ENCODE measurements at places on chromosomes 2 and 18.

DNA sequence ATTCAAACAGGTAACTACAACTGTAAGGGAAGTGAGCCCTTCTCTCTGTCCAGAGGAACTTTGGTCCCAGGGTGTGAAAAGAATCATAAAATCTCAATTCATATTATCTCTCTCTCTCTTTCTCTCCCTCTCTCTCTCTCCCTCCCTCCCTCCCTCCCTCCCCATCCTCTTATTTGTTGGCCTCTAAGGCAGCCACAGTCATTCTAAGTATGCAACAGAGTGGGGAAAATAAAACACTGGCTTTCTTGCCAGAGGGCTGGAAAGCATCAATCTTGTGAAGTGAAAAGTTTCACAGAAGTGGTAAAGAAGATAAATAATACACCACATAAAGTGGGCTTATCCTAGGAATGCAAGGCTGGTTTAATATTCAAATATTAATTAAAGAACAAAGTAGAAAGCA, 95.6 kb upstream of the KCNH7 start:
- no peak for DNase-seq

- no peak for DNase-seq
Observed at GRCh38 chr2:70440621-70441020, 113.0 kb downstream of the TGFA start.

DNA sequence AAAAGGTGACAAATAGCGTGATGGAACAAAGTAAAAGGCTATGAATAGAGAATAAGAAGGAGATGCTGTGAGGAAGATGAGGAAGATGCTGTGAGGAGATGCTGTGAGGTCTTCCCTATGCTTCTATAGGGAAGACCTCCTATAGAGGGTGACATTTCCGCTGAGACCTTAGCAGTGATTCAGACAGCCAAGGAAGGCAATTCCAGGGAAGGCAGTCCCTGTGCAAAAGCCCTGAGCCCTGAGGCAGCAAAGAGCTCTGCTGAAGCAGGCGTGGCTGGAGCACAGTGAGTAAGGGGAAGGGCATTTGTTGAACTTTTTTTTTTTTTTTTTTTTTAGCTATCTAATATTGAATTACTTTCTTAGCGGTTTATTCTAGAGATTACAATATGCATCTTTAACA, 142.7 kb upstream of the FOSL2 start:
- DNase-seq: no peak

DNA sequence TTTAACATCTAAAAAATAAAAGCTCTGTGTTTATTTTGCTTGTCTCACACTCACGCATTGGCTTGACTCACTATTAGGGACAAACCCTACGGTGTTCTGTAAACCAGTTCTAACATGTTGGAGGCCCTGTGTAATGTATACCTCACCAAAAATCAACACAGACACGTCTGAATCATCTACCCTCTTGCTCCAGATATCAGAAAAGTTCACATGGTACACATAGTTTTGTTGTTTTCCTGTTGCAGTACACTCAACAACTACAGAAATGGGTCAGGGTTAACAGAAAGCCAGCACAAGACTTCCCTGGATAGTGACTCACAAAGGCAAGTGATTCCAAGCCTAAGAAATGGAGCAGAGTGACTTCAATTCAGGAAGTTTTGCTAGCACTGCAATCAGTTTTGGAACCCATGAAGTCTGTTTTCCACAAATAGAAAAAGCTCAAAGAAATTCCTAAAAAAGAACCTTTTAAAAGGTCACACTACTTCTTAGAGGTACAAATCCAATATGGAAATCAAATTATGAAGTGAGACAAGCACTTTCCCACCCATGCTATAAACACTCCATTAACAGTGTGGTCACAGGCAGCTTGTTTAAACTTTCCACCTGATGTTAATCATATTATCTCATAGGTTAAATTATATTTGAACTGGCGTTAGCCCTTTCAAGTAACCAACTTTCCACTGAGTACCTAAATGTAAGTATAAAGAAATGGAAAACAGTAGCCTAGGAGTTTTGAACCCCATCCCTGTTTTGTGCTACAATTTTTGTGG, 87.4 kb downstream of the GAREM1 start:
- no peak for DNase-seq

- DNase-seq: no peak
Observed at GRCh38 chr2:227813562-227814353, at the start of gene CCL20. Gene CCL20 (plus strand): TSS chr2:227813842. CDS start chr2:227813912, 70 bp downstream.

DNA sequence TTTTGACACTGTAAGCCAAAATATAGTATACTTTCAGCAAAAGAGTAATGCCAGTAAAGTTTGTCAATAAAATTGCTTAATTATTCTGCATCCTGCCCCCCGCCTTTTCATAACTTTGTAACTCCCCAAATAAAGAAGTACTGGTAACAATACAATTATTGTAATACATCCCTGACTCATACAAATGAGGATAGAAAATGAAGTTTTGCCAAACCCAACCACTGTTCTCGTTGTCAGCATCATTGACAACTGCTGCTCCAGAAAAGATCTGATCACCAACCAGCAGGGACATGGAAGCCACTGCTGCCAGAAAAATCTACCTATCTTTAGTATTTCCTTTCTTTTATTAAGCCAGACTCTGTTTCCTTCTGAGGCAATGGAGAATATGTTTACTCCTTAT, 27.1 kb downstream of the SCN3A start:
- DNase-seq: no peak

DNA sequence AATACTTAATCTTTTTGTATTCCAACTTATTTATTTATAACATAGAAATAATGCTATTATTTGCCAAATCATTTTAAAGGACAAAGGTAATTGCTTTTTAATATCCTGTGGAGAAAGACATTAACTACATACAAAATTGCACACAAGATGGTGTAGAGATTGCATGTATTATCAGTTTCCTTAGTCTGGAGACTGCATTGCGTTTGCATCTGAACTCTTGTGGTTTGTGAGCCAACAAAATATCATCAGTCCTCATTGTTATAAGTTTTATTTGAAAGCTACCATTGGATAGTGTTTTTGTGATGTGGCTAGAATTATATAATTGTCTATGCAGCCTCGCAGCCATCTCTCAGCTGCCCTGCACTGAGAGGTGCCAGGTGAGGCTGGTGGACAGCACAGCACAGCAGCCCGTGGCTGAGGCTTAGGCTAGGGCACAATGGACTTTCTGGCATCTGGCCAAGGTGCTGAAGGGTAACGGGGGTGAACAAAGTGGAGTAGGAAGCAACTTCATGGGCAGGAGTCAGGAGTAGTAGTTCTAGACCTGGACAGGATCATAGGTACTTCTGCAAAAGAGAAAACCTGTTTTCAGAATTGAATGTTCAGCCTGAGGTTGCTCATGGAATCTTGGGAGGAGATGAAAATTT, 15.1 kb downstream of the RASGRP3 start:
- DNase-seq: no peak

DNA sequence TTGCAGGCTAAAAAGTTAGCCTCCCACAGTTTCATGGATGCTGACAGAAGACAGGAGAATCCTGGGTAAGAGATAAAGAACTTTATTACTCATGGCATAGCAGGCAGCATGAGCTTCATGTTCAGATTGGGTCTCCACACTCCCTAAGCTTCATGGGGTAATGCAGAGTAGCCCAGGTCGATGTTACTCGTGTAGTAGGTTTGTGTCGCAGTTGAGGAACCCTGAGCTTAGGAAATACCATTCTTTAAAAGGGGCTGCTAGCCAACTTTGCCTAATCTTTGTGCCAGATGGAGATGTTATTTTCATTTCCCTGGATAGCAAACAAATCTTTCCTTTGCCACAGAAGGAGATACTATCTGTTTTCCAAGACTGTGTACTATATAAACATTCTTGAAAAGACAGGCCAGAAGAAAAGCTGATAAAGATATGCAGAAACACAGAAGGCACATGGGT, 117.6 kb downstream of the LTBP1 start:
- DNase-seq: no peak

DNA sequence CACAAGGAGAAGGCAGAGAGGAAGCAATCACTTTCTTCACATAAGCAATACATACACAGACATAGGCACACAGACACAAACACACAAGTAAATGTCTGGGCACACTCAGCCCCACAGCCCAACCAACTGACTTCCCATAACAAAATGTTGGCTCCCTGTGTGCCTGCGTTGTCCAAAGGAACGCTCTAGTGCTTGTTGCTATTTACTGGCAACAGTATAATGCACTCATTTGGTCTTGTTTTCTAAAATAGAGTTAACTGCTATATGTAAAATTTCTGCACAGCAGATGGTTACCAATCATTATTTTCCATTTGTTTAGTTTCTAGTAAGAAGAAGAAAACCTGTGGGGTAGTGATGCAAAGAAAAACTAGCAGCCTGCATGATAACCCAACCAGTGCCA, 16.5 kb downstream of the FIGN start:
- no peak for DNase-seq

DNA sequence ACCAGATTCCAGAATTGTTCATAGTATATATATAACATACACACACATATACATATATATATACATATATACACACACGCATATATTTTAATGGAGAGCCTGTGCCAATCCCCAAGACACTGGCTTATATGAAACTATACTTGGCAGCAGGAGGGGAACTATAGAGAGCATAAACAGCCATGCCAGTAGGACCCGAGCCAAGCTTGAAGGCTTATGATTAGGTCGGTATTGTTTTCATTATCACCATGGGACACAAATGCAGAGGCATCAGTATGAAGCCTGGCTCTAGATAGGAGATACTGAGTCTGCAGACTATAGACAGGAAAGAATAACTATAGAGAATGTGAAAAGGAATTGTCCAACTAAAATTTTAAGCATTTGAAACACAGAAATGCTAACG, 181.2 kb downstream of the VWC2L start:
- DNase-seq: no peak

DNA sequence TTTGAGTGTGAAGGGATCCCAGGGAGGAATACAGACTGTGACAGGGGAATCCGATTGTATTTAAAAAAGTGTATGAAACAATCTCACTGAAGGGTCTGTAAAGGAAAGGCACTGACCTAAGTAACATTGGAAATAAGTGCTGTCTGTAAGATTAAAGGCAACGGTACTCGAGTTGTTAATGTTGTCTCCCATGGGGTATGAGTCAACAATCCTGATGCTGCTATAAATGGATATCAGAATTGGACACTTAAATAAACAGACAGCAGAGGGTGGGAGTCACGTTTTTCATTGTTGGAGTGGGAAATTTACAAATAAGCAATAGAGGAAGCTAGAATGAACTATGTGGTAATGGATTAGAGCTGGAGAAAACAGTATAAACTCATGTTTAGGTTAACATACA, 452.4 kb upstream of the RGPD4 start:
- DNase-seq: no peak

DNA sequence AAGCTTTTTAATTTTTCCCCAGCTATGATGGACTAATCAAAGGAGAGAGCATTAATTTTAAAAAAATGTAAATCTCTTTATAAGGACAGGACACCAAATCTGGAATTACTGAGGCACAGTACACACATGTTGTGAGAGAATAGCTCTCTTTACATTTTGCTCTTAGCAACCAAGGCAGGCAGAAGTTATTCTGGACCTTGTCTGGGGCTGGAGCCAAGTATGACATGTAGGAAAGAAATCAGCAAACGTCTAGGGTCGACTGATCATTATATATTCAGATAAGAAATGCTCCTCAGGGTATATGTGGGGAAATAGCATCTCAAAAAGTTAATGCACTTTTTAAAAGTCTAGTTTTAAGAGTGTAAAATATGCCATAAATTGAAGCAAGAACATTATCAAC, 1330.0 kb upstream of the CELF4 start:
- DNase-seq: no peak

DNA sequence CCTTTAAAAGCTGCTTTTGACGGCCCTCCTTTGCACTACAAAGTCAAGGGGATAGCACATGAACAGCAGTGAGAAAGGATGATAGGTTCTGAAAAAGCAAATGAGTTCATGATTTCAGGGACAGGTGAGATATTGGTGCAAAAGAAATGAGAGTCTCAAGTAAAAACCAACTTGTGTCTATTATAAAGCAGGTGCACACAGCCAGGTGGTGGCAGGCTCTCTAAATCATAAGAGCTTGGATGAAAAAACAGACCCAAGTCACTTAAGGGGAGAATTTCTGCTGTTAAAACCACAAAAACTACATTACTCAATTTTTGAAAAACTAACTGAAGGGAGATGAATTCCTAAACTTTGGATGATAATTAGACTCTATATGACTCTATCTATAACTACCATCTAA, 201.5 kb downstream of the SP3 start:
- no peak for DNase-seq

GRCh38 chr2:67872481-67872880, 190.3 kb downstream of the C1D start:
- no peak for DNase-seq

DNA sequence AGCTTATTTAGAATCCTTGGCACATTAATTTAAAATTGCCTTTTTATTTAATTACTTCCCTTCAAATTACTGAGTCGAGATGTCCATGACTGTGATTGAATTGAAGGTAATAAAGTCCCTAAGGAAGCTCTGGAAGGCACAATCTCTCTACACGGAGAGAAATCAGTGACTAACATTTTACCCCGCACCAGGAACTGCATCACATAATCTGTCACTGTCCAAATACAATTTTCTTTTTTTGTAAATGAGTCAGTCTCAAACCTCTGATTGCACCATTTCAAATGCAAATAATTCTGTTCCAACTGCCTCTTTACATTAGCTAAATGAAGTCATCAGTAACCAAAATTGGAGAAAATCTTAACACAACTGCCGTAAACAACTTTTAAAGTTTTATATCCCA, 311.9 kb downstream of the CCDC178 start:
- no peak for DNase-seq

GRCh38 chr2:6164986-6165747, 473.0 kb downstream of the SOX11 start:
- DNase-seq: no peak

GRCh38 chr18:5890331-5891183, 4.8 kb downstream of the TMEM200C start:
- DNase-seq: no peak

DNA sequence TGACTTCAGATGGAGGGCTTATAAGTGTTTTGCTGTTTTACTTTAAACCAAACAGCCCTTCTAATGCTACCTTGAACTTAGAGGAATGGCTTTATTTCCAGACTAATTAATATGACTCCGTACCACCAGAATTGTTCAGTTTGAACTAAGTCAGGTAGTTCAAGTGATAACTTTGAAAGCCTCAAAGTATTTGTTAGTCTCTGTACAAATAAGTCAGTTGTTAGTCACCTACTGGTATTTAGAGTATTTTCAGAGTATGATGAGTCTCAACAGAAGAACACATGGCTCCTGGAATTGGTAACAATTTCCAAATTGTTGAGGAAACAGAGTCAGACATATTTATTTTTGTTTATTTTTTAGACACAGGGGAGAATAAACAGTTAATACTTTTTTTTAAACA, 381.8 kb upstream of the NRXN1 start:
- DNase-seq: no peak

- no peak for DNase-seq
Observed at GRCh38 chr2:16630463-16630862, 35.2 kb downstream of the CYRIA start.

GRCh38 chr2:165219481-165219880, 15.6 kb upstream of the SCN3A start:
- DNase-seq: no peak

DNA sequence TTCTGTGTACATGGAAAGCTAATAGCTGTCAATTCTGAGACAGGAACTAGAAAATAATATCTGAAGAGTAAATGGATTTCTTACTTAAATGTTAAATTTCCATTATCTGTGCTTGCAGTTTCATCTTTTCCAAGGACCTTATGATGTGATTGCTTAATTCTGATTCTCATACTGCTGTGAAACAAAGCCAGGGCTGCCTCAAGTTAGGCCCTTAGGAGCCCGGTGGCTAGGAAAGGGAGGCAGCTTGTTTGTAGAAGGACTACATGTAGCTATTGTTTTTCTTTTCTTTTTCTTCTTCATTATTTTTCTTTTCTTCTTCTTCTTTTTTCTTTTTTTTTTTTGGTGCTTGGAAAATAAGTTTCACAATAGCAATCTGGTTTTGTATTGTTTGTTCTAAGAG, 50.5 kb downstream of the XRCC5 start:
- no peak for DNase-seq

Measured in stimulated activated naive CD4-positive, alpha-beta T cell treated with Interleukin-2 at 50 U/mL for 16 hours (primary cell).